Natural killer cell treated with Interleukin-12 subunit alpha and Interleukin-12 subunit beta and Interleukin-15 and Interleukin-18, amount 100 ng/mL, for 72 hours (primary cell): ENCODE measurements at places on chromosomes 11 and 22. TPM values are rescaled to one million over a fixed set of nuclear protein-coding genes. Genes with fewer than 3 reads are reported as not detected.

The TREH gene
- total RNA-seq = not detected

DNA sequence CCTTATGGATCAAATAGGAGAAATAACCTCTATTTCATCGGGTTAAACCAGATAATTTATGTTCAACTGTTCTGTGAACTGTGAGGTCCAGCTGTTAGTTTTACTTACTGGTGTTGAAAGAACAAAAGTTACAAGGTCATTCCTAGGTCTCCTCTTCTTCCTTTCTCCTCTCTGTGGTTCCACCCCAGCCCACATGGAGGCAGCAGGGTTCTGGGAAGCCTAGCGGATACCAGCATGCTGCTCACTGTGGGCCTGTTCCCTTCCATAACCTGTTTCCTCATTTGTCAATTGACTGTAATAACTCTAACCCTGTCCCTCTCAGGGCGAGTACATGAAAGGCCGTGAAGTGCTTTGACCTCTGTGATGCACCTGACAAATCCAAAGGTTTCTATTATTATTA is 27.8 kb downstream of the RELT start:
- DNase-seq = no peak

- no peak for DNase-seq
Observed at GRCh38 chr11:111736621-111737443, 29.4 kb downstream of the PPP2R1B start.

The MICAL3 gene
- total RNA-seq = 62.1 TPM

- DNase-seq = no peak
Observed at GRCh38 chr11:119891055-119891768, 162.2 kb upstream of the NECTIN1 start.

- no peak for DNase-seq
Observed at GRCh38 chr11:125069796-125070195, 6.7 kb downstream of the SLC37A2 start.

The DEUP1 gene
- not detected for total RNA-seq

DNA sequence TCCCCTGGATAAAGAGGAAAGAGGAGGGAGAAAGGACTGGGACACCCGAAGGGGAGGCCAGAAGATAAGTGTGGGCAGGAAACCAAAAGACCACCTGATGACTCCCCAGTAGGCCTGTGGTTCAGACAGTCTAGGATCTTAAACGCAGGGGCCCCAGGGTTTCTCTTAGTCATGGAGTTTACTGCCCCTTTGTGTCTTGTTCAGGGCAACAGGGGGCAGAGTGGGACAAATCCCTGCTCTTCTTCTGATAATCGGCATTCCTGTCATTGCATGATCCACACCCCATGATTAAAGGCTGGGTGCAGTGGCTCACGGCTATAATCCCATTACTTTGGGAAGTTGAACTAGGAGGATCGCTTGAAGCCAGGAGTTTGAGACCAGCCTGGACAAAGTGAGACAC is 4.7 kb upstream of the TMPRSS13 start:
- DNase-seq = no peak
